ENCODE measurements at places on chromosomes 7 and 10.
A peak's percentile ranks its signal among the peaks of the same experiment; 100 is the strongest.

GRCh38 chr10:124612611-124613498, 131.3 kb downstream of the FAM53B start:
- DNase-seq = peak; percentile 86

DNA sequence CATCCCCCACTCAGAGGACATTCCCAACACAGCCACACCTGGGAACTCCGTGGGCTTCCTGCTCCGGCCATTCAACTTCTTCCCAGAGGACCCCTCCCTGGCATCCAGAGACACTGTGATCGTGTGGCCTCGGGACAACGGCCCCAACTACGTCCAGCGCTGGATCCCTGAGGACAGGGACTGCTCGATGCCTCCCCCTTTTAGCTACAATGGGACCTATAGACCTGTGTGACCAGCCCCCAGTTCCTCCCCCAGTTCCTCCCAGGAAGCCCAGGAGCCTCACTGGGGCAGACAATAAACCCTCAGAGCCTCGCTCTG, 8.6 kb downstream of the AOC1 start:
- DNase-seq = no peak

- DNase-seq = no peak
Observed at GRCh38 chr7:66047426-66047825, 28.2 kb upstream of the ASL start.

DNA sequence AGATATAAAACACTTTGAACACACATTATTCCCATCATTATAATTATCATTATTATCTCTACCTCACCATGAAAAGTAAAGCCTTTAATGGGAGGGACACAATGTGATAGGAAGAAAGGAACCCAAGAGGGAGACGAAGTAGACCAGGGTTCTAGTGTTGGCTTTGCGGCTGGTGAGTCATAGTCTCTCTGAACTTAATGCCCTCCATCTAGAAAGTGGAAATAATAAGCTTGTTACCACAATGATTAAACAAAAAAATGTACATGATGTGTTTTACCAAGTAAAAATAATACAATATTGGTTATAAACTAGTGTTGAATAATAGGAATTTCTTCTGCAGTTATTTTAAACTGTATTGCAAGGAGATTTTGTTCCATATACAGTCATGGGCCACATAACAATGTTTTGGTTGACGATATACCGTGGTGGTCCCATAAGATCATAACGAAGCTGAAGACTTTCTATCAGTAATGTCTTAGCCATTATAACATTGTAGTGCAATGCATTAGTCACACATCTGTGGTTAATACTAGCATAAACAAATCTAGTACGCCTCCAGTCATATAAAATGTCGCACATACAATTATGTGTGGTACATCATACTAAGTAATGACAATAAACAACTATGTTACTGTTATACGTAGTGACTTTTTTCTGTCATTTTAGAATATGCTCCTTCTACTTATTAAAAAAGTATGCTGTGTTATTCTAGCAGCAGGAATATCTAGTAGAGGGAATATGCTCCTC, 450.6 kb upstream of the SORCS1 start:
- no peak for DNase-seq

GRCh38 chr10:78820007-78820362, 248.8 kb upstream of the ZMIZ1 start:
- no peak for DNase-seq

- peak; percentile 81 for DNase-seq
Observed at GRCh38 chr7:8436965-8437364, 3.6 kb downstream of the NXPH1 start.

- DNase-seq = no peak
Observed at GRCh38 chr7:111476586-111477293, 85.6 kb downstream of the IMMP2L start.

DNA sequence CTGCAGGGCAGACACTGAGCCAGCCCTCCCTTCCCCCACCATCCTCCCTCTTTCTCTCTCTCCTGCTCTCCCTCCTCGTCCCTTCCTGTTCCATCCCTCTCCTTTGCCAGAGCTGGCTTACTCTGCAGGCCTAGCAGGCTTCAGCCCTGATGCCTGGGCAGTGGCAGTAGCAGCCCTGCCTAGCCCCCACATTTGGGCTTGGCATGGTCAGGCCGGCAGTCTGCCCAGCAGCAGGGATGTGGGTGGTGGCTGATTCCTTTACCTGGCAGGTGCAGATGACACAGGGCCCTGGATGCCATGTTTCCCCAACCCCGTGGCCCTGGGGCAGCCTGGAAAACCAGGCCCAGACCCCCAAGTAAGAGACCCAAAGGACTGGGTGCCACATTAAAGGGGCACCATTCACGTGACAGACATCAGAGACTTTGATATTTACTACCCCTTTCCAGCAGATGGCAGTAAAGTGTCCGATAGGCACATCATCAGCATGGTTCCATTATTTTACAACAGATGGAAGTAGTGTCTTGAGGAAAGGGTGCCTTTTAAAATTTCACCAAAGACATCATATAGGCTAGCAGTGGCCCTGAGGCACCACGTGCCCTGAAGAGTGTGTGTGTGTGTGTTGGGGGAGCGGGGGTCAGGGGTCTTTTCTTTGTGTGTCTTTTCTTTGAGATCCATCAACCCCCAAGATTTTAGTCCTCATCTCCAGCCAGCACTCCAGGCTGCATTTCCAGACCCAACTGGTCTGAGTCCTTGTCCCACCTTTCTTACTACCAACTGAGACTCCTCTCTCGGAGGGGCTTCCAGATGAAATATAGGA, 5.9 kb downstream of the KCP start:
- DNase-seq = peak; percentile 79

DNA sequence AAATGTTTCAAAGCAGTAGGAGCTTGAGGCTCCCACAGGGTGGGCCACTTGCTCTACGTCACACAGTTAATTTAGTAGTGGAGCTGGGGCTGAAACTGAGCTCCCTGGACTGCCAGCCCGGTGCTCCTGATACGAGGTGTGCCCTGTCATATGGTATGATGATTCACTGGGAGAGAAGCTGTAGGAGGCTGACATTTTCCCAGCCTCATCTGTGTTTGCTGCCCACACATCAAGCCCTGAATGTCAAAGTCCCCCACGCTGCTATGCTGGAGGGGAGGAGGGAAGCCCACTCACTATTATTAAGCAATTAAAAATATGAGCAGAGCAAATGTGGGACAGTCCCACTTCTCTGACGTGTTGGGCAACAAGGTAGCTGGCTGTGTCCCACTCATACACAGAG, 81.2 kb upstream of the SORCS3 start:
- no peak for DNase-seq

GRCh38 chr7:93747019-93747418, 143.5 kb downstream of the TFPI2 start:
- DNase-seq = no peak

DNA sequence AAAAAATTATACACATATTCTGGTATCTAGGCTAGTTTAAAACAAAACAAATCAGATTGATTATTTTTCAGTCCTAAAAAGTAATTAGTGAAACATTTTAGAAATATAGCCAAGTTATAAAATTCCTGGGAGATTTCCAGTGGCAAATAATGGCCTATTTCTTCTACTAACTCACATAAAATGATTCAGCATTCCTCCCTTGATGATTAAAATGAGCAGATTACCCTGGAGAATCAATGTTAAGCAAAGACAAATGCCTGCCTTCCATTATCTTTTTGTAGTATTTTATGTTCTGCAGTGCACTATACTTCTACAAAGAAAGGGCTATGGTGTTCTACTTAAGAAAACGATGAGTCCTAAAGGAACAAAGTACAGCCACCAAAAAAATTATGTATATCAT, 53.6 kb downstream of the PARD3 start:
- no peak for DNase-seq

DNA sequence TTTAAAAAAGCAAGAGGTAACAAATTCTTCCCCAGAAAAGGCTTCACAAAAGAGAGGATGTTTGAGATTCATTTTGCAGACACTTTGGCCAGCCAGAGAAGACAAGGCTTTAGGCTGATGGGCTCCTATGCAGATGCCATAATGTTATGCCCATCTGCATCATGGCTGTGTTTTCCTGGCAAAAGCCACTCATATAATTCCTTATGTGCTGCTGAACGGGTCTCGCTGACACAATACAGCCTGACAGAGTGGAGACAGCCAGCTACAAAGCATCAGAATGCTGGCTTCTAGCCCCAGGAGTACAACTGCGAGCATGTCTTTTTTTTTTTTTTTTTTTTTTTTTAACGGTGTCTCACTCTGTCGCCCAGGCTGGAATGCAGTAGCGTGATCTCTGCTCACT, 1157.4 kb upstream of the AUTS2 start:
- no peak for DNase-seq

DNA sequence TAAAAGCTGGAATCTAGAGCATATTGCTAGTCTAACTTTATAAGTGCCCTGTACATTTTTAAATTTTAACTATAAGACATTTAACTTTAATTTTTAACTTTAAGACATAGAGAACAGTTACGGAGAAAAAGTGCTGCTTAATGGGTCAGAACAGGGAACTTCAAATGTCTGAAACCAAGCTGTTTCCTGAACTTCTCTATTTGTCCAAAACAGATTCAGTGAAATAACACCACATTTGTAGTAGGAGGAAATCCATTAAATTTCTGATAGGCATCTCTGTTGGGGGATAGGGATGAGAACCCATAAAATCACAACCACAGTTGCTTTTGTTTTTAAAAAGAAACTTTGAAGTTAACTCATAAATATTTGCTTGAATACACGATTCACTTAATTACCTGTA, 170.8 kb upstream of the ANK3 start:
- DNase-seq = no peak

- DNase-seq = no peak
Observed at GRCh38 chr10:1571587-1572237, 165.6 kb downstream of the ADARB2 start.

- peak; percentile 3 for DNase-seq
Observed at GRCh38 chr10:131710142-131710861, 190.5 kb upstream of the PPP2R2D start.

DNA sequence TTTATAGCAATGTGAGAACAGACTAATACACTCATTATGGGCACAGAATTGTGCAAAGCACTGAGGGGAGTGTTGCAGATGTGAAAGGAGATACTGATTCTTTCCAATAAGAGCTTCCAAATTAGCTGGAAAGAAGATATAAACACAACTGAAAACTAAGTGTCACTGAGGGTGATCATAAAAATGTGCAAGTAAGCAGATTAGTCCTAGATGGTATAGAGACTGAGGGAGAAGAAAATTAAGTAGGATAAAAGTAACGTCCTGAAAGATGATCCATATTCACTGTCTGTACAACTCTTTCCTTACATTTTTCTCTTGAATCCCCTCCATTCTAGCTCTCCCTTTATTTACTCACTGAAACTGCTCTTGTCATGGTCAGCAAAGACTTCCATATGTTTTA, 11.2 kb upstream of the NXPH1 start:
- no peak for DNase-seq

GRCh38 chr7:157970744-157971143, 616.9 kb downstream of the PTPRN2 start:
- no peak for DNase-seq

DNA sequence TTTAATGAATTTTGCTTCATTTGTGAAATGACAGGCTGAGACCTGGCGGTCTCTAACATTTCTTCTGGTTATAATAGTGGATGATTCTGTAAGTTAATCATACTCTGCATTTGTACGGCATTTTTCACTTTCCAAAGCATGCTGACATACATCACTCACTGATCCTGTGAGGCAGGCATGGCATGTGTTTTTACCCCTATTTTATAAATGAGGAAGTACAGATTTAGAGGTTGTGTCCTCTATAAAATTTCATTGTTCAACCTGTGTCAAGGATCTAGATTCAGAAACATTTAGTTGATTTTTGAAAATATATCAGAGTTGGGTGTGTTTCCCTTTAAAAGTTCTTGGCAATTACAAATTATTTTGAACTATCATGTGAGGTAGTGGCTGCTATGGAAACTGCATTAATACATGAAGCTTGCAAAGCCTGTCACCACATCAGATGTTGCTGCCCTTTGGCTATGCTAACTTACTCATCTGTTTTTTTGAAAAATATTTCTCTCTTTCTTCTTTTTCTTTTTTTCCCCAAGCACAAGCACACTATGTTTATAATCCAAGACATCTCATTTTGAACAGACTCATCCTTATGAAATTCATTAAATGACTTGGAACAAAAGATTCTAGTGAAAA, 172.7 kb downstream of the GNAI1 start:
- DNase-seq = no peak

DNA sequence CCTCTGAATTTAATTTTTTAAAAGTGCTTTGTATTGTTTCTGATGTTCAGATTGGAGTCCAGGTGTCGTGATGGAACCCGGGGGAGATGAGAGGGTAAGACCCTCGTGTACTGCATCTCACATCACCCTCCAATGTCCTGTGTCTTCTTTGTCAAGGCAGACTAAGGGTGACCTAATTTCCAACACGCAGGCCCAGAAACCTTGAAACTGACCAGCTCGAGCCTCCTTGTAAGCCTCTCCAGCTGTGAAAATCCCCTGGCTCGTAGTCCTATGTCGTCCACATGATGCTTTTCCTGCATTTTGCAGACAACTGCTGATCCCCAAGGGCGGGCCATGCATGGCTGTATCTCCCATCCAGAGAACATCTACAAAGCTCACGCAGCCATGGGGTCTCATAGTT, 220.2 kb downstream of the ARHGAP12 start:
- DNase-seq = no peak

GRCh38 chr10:11294831-11295450, 277.3 kb downstream of the CELF2 start:
- DNase-seq = no peak

DNA sequence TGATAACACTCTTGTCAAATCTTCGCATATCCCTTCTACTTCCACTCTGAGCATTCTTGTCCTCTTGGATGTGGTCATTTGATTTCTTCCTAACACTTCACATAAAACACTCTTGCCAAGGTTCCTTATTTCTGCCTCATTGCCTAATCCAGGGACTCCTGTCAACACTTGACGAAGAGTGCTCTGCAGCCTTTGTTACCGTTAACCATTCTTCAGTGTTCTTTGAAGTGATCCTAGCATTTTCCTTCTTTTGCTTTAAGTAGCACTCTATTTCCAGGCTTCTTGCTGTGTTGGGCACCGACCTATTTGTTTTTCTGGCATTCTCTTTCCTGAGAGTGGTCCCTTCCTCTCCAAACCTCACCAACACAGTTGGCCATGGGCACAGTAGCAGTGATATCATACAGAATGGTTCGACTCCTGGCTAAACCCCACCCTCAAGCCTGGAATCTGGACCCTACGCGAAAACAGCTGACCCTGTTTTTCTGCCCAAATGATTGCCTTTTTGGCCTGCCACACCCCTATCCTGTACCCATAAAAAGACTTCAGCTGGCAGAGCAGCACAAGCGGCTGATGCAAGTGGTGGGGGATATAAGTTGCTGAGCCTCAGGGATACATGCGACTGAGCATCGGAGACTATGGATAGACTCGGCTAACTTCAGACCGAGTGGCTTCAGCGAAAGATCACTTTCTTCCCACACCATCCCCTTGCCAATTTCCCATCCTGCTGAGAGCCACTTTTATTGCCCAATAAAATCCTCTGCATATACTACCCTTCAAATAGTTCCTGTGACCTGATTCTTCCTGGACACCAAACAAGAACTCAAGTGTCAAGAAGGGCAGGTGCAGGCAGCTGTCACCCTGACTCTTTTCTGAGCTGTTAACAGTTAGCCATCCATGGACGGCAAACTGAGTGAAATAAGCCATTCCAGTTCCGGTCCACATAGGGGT, 820.6 kb downstream of the CCSER2 start:
- DNase-seq = no peak

Measured in iPS-NIHi11 (cell line).